ENCODE measurements at places on chromosomes 16 and 17. TPM values are rescaled to one million over a fixed set of nuclear protein-coding genes. Genes with fewer than 3 reads are reported as not detected.

The SLFN12L gene
- total RNA-seq, result not detected

The TXNDC17 gene
- 83.2 TPM for total RNA-seq

The PMP22 gene
- total RNA-seq, result not detected

The CDH16 gene
- not detected for total RNA-seq

The BAIAP2 gene
- total RNA-seq, result not detected

The HIC1 gene
- 13.9 TPM for total RNA-seq

The YPEL2 gene
- 3.5 TPM for total RNA-seq

The SLFN14 gene
- not detected for total RNA-seq

The LYZL6 gene
- not detected for total RNA-seq

The TEX19 gene
- total RNA-seq, result 0.34 TPM

The GAS2L2 gene
- total RNA-seq, result 0.07 TPM

The SALL1 gene
- not detected for total RNA-seq

The CACNA1G gene
- not detected for total RNA-seq

Data from Karpas-422 (cell line).